ENCODE measurements at places on chromosomes 6 and 20.

GRCh38 chr6:92763680-92764079 lies 655.7 kb downstream of the EPHA7 start:
- DNase-seq, result no peak

DNA sequence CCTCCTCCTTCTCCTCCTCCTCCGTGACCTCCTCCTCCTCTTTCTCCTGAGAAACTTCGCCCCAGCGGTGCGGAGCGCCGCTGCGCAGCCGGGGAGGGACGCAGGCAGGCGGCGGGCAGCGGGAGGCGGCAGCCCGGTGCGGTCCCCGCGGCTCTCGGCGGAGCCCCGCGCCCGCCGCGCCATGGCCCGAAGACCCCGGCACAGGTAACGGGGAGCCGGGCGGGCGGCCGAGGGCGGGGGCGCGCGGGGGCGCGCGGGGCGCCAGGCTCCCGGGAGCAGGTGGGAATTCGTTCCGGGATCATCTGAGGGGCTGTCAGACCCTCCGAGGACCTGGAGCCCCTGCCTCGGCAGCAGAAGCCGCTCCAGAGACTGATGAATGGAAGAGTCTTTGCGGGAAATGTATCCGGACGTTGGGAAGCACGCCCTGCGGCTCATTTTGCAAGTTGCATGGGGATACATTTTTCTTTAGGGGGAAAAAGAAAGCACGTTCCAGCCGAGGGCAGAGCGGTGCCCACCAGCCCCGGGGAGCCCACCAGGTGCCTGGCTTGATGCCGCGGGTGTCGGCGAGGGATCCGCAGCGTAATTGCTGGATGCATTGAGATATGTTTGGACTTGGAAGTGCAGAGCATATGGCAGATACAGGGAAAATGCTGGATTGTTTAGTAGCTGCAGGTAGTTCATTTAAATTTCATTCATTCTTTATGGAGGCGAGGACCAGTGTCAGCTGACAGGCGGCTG lies 394 bp downstream of the MYB start:
- peak; percentile 4 for DNase-seq

DNA sequence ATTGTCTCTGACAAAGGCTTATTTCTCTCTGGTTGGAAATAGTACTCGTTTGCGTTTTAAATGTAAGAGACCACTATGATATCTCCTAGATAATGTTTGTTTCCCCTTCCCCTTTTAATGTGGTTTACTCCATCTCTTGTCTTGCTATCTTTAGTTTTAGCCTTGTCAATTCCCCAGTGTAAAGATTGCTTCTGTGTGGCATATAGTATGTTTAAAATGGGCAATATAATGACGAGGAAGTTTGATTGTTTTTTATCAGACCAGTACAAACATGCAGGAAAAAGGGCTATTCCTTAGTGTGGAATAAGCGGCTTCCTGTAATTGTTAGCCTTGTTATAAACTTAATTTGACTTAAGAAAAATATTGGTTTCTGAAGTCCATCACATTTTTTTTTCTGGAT lies 3.1 kb downstream of the QKI start:
- DNase-seq, result no peak

DNA sequence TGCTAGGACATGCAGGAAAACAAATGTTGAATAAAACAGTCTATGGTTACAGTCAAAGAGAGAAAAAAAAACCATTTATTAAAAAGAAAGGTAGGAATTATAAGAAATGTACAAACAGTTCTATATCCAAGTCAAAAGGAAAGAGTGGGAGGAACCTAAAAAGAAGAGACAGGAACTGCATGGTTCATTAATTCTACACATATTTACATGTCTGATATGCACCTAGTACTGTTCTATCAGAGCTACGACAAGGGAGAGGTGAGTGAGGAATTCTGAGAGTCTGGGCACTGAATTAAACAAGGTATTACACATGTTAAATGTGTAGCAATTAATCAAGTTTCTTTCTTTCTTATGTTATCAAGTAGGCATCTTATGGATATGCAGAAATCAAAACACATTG lies 41.9 kb downstream of the SYCP2 start:
- DNase-seq, result no peak

- DNase-seq, result no peak
Observed at GRCh38 chr20:46126440-46127056, 8.4 kb downstream of the CD40 start.

- DNase-seq, result no peak
Observed at GRCh38 chr20:61807471-61808160, 258.1 kb downstream of the TAF4 start.

GRCh38 chr6:71289039-71289801 lies 609 bp downstream of the OGFRL1 start:
- DNase-seq, result no peak

DNA sequence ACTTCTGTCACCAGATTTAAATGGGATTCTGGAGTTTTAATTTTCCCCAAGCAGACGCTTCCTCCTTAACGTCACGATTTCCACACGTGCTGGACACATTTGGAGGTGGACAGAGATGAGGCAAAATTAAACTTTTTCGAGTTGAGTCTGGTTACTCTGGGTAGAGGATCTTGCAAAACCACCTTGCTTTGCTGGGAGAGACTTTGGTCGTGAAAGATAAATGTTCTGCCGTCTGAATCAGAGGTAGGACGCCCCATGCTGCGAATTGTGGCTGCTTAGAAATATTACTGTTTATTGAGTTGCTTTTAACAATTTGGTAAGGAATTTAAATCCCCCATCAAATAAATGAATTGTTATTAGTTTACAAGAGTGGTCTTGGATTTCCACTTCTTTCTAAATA lies 46.8 kb downstream of the CTCFL start:
- DNase-seq, result no peak

GRCh38 chr6:169926617-169927417 lies 175.4 kb downstream of the ERMARD start:
- no peak for DNase-seq

GRCh38 chr6:149266659-149267058 lies 50.9 kb upstream of the TAB2 start:
- DNase-seq, result no peak

DNA sequence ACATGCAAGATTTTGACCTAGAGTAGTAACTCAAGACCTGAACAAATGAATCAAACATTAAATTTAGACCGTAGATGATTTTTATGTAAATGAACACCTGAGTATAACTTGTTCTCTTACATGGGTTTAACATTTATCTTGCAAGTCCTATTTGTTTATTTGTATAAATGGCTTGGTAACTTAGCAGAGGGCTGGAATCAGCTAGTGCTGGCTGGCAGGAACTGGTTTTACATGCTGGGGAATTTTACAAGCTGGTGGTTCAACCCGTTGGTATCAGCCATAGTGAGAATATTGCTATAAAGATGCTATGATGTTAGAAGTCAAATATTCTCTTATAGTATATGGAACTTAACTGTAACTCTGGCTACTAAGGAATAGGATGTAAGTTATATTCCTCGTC lies 8.9 kb downstream of the SLC22A2 start:
- DNase-seq, result no peak

GRCh38 chr6:27650620-27651370 lies 177.9 kb upstream of the ZNF184 start:
- DNase-seq, result peak; percentile 39

- DNase-seq, result no peak
Observed at GRCh38 chr6:47161176-47161687, 119.1 kb upstream of the ADGRF1 start.

GRCh38 chr6:113287396-113287795 lies 569.7 kb upstream of the MARCKS start:
- DNase-seq, result no peak

DNA sequence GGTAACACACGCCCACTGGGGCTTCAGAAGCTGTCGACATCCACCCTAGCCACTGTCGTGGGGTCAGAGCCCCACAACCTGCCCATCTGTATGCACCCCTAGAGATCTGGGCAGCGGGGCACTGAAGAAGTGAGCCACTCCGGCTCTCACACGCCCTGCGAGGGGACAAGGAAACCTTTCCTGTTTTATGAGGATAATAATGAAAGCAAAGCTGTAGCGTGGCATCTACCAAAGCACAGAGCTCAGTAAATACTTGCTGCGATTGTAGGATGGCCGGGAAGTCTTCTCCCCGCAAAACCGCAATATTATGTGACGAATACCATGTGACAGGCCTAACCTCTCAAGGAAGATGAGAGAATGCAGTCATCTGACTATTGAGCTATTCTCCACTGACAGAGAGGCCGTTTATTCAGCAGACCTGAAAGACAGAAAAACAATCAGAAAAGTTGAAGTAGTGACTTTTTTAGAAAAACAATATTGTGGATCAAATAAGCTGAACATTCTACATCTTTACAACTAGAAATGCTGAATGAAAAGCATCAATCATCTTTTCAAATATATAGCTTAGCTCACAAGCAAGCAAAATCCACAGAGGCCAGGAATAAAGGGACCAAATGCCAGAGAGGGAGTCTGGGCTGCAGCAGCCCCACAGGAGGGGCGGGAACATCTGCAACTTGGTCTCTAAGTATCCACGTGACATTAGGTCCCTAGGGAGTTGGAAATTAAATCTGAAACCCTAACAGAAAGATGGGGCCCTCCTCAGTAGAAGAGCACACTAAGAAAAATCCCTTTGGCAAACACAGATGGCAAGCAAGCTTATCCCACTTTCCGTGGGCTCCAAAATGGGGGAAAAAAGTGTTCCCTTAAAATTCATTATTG lies 207.8 kb downstream of the TTLL2 start:
- no peak for DNase-seq

DNA sequence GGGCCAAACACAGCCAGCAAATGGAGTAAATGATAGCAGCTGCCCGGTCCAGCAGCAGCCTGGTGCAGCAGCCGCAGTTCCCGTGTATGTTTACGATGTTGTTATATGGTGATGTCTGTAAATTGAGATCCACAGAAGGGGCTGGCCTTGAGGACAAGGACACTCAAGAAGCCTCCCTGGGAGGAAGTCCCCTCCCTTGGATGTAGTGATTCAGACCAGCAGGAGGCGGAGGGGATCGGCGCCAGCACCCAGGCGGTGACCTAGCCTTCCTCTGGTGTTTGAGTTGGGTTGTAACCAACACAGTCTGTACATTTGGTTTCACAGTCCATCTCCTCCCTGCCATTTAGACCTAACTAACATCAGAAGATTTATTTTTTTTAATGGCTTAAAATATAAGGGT lies 187.8 kb downstream of the SYNDIG1 start:
- DNase-seq, result no peak

DNA sequence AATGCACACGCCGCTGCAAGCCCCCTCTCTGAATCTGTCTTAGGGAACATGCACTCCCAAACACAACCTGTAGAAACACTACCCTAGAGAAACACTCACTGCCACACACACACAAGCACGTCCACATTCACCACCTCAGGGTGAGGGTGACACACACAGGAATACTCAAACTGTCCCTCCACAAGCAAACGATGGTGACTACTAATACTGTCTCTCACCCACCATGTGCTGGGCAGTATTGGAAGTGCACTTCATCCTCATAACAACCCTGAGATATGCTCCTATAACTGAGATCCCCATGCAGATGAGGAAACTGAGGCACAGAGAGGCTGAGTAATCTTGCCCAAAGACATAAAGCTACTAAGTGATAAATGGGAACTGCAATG lies 55.0 kb downstream of the ATP9A start:
- no peak for DNase-seq

GRCh38 chr6:42417641-42418112 lies 34.0 kb downstream of the TRERF1 start:
- DNase-seq, result peak; percentile 23

GRCh38 chr6:37433657-37434271 lies 743 bp downstream of the CMTR1 start:
- peak; percentile 38 for DNase-seq

DNA sequence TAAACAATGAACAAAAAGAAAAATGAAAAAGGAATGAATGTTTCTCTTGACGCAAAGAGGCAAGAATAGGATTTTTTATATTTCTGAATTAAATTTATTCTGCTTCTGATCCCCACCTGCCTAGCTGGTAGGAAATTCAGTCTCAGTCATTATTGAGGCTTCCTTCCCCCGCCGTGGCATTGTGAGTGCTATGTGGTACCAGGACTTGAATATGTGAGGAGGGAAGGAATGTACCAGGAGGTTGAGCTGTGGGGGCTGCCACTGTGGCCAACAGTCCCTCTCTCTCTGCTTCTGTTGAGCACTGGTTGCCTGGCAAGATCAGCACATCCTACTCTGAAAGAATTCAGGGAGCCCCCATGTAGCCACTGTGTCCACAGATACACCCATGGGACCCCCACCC lies 368.1 kb upstream of the JARID2 start:
- DNase-seq, result no peak

- no peak for DNase-seq
Observed at GRCh38 chr6:111916747-111917146, 43.5 kb upstream of the FYN start.

- no peak for DNase-seq
Observed at GRCh38 chr6:37273690-37274089, 15.7 kb upstream of the TMEM217 start.

DNA sequence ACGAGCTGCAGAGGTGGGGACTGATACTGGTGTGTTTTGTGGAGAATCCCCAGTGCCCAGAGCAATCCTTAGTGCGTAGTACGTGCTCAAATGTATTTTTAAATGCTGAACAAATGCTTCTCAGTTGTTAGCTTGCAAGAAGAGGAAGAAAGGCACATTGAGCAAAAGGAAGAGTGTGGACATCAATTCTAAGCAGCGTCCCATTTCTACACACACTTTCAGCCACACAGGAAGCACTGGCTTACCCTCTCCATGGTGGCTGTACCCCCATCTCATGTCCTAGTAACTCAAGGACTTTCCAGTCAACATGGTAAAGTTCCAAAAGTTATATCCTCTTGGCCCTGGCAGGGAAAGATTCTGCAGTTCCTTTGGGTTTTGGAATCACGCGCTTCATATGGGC lies 98.8 kb upstream of the NXT1 start:
- DNase-seq, result no peak

DNA sequence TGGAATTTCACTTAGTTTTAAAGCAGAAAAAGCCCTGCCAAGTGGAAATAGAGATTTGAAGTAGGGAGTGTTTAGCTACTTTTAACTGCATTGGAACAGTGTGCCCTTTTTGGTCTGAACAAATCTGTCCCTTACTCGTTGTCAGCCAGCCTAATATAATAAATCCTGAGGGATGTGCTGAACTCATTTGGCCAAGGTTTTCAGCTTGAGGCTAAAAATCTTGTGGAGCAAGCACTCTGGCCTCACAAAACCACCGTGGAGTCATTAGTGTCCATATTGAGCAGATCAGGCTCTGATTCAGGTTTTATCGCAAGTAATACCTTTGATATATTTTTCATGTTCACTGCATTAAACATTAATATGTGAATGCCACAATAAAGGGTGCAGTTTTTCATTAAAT lies 383.5 kb downstream of the FRK start:
- no peak for DNase-seq

GRCh38 chr6:132934496-132934895 lies 120.1 kb downstream of the RPS12 start:
- no peak for DNase-seq

GRCh38 chr6:96582436-96582835 lies 19.5 kb downstream of the FHL5 start:
- no peak for DNase-seq

DNA sequence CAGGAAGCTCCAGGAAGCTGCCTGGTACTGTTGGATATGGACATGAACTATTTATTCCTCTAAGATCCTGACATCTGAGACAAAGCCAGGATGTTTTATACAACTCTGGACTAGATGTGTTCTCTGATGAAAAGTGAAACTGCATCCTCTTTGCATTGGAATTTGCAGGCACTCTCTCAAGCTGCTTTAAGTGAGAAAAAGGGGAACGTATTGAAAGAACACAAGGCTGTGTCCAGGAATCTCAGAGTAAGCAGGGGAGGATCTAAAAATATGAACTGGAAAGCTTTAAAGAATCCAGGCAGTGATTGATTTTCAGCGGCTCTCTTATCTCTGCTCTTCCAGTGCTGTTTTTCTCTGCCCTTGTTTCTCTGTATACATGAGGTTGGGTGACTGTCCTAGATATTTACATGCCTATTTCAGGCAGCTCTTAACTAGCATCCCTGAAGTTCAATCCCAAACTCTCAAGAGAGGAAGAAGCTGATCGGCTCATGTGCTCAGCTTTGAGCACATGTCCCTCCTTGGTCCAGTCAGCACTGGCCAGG lies 193.8 kb downstream of the PLCB4 start:
- DNase-seq, result no peak

Data from stimulated activated CD4-positive, alpha-beta T cell treated with anti-CD3 and anti-CD28 coated beads, Interleukin-12 subunit alpha, Interleukin-12 subunit beta, amount 100 ng/mL, for 4 hours (primary cell).